ENCODE measurements at places on chromosomes 11 and 22.
A peak's percentile ranks its signal among the peaks of the same experiment; 100 is the strongest.

DNA sequence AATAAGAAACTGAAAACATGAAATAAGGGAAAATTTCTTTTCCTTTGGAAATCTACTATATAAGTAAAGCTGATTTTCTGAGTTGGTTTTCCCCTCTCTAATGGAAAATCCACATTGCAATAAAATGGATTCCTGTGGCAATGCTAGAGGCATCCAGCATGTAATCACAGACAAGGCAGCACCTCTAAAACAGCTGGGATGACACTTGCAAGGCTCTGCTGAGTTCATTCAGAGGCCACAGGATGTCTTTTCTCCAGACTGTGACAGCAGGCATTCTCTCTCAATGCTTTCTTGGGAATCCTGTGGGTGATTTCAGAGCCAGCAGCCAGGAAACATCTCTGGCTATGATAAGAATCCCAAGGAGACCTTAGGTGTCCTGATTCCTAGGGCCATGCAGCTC, 201.3 kb upstream of the BLID start:
- DNase-seq = no peak

- DNase-seq = no peak
Measured at GRCh38 chr11:126464796-126465195, 109.3 kb downstream of the ST3GAL4 start.

DNA sequence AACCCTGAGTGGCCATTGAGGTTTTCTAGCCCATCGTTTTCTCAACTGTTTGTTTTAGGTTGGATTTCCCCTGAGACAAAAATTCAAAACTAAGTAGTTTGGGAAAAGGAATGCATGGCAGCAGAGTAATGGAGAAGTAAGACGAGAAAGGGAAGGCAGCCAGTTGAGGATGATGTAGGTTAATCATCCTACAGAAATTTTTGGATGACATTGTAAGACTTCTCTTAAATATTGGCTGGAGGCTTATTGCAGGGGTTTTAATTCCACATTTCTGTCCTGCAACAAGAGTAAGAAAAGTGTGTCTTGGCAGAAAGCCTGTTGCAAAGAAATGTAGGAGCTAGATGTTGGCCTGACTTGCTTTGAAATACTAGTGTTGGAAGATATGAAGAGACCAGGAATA, 308.8 kb downstream of the LUZP2 start:
- DNase-seq = no peak

GRCh38 chr11:48109046-48109666, 107.5 kb upstream of the OR4B1 start:
- peak; percentile 63 for DNase-seq

- DNase-seq = peak; percentile 78
Measured at GRCh38 chr11:130068546-130068985, 1.1 kb upstream of the APLP2 start.

DNA sequence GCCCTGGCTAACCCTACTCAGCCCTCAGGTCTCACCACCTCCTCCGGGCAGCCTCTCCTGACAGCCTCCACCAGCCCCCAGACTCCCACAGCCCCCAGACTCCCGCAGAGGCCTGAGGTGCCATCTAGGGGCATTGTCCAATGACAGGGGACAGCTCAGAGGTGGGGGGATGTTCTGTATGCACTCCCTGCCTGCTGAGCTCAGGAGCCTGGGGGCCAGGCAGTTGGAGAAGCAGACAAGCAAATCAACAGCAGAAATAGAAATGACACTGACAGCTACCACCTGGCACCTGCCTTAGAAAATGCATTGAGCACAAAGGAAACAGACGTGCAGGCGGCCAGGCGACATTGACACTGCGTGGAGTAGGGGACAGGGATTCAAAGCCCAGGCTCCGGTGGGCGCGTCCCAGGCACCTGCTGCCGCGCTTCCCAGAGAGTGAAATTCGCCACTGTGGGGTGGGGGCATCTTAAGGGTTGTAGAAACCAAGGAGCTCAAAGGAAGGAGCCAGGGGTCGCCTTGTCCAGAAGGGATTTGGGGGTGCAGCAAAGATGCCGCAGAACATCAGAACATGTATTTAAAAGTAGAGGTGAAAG, 22.5 kb upstream of the WNT7B start:
- DNase-seq = peak; percentile 36

- DNase-seq = no peak
Measured at GRCh38 chr11:87645626-87646025, 529.6 kb downstream of the RAB38 start.

DNA sequence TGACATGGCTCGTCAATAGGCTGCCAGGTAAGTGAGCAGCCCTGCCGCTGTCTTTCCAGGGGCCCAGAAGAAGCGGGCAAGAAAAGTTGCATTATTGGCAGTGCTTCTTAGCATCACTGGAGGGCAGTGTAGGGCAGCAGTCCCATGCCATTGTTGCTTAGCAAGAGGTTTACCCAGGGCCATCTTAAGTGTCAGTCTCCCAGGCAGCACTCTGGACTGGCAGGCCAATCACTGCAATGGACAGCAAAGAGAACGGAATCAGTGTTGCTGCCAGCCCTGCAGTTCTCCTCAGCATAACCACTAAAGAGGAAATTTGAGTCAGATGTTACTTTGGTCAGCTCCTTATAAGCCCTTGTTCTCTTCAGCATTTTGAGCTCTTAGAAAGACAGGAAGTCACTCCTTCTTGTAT, 13.4 kb upstream of the GRK2 start:
- DNase-seq = no peak
